ENCODE measurements at places on chromosomes 2 and 18. TPM values are rescaled to one million over a fixed set of nuclear protein-coding genes. Genes with fewer than 3 reads are reported as not detected.

- H3K36me3 ChIP-seq, result no peaks in the 10 kb centered on the region
- no peaks in the 10 kb centered on the region for H3K4me1 ChIP-seq
- no peak overlapping the region for H3K27ac ChIP-seq
Observed at GRCh38 chr2:240383099-240383758, 52.2 kb upstream of the GPC1 start.

GRCh38 chr18:38690626-38691025, 1125.0 kb upstream of the CELF4 start:
- DNase-seq, result no peak
- no peak overlapping the region for H3K27ac ChIP-seq
- H3K4me1 ChIP-seq, result no peaks in the 10 kb centered on the region
- no peak overlapping the region for H3K4me3 ChIP-seq
- no peaks in the 10 kb centered on the region for H3K27me3 ChIP-seq

LRRTM1 gene
- total RNA-seq, result not detected

KYNU gene
- total RNA-seq, result 0.44 TPM
